ENCODE measurements at places on chromosomes 16 and 17.

DNA sequence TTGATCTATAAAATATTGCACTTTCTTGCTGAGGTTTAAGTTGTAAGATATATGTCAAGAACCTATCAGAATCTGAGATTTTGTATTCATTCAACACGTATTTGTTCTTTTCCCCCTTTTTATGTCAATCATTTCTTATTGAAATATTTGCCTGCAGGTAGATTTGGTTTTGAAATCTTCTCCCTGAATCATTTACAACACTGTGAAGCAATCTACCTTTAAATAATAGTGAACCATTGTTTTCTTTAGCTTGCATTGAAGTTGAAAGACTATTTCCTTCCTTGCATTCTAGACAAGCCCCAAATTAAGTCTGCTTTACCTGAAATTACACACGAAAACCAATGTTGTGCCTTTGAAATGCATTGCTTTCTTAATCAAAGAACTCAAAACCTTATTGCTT, 460.2 kb downstream of the KIF2B start:
- DNase-seq = no peak

GRCh38 chr17:39996800-39997199, 16.2 kb downstream of the PSMD3 start:
- DNase-seq = no peak

DNA sequence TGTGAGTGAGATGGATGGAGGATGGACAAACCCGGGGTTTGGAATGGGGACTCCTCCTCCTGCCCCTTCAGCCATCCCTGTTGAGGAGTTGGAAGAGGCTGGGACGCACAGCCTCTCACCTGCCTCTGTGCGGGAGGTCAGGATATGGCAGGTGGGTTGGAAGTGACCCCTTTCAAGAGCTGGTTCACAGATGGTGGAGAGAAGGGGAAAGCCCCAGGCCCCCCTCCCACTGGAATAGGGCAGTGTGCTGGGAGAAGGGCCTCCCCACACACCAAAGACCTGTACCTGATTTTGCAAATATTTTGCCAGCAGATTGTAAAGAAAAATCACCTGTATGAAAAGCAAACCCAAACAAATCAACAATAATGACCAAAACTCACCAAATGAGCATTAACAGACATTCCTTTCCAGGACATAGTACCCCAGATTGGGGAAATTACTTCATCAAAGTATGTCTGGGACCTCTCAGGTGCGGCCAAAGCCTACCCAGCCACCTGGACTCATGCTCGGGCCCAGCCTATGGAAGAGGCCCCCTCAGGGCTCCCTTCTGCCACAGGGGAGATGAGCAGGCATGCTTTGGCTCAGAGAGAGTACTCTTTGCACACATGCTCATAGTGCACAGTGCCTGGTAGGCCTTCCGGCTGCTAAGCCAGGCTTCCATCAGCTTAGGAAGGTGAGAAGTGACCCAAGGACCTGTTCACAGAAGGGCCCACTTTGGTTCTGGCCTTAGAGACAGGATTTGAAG, 7.8 kb downstream of the SLC47A2 start:
- no peak for DNase-seq

GRCh38 chr16:71347146-71347545, 11.4 kb upstream of the CALB2 start:
- DNase-seq = no peak

- DNase-seq = no peak
These were observed 19.9 kb downstream of the CRAMP1 start for GRCh38 chr16:1631931-1632637.

DNA sequence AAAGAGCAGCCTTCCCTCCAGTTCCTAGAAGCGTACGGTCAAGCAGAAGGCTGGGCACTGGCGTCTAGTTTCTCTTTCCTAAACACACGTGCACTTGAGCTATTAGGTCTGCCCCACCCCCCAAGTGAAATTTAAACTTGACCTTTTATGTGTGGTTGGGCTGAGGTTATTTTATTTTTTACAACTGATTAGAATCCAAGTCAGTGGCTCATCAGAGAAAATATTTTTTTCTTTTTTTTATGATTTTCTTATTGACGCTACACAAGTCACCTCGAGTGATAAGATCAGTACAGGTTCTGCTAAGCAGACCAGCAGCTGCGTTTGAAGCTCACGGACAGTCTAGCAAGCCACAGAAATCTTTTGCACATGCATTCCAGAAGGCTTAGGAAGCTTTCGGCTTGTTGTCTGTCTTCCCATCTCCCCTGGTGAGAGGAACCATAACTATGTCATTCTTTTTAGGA, 95.1 kb downstream of the ZFHX3 start:
- no peak for DNase-seq

DNA sequence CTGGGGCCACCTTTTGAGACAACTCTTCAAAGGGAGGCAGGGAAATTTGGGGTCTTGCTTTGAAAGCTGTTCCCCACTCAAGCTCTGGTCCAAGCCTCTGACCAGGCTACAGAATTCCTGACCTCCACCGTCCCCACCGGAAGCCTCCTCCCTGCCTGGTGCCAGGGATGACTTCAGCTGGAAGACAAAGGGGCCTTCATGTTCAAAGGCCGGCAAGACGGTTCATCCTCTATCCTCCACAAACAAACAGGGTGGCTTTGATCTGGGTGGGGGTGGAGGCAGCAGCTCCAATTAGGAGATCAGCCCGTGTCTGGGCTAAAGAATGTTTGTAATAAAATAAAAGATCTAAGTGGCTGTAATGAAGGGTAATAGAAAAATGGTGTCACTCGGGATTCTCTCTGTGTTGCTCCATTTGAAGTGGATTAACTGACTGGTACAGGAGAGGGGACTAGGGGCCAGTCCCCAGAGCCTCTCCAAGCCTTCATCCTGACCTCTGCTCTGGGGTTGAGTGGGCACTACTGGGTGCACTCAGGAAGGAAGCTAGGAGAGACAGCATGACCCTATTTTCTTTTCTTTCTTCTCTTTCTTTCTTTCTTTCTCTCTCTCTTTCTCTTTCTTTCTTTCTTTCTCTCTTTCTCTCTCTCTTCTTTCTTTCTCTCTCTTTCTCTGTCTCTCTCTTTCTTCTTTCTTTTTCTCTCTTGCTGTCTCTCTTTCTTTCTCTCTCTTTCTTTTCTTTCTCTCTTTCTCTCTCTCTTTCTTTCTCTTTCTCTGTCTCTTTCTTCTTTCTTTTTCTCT, 27.5 kb upstream of the NKD1 start:
- no peak for DNase-seq

GRCh38 chr16:67311607-67312488, 14.7 kb downstream of the KCTD19 start:
- DNase-seq = peak; percentile 62

GRCh38 chr17:29844339-29845048, 85.5 kb downstream of the SSH2 start:
- DNase-seq = no peak

GRCh38 chr17:8155231-8155995, 3.2 kb upstream of the PER1 start:
- DNase-seq = no peak

DNA sequence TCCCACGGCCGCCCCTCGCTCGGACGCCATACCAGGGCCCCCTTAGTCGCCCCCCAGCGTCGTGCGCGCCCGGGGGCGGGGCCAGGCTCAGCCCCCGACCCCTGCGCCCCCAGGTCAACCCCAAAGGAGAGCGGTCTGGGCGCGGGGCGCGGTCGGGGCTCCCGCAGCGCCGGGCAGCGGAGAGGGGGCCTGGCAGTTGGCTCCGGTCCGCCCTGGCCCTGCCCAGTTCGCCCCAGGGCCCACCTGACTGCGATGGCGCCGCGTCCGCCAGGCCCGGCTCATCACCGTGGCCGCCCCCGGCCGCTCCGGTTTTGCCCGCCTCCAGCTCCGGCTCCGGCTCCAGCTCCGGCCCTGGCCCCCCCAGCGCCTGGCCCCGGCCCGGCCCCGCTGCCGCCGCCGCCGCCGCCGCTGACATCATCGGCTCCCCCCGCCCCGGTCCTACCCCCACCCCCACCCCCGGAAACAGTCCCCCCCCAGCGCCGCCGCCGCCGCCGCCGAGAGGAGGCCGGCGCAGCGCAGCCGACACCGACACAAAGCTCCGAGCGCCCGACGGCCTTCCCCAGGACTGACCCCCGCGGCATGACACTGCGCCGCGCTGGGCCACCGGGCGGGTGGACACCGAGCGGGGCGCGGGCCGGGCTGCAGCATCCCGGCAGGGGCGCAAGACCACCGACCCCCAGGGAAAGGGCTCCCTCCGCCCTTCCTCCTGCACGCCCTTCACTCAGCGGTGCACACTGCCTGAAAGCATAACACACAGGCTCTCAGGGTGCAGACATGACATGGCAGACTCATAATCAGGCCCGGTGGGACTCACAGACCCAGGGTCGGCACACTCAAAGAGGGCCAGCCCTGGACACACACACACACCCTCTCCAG, at the start of gene ZBTB4:
Gene ZBTB4, minus strand, starts transcription at position 419 of the 876 bp plus-strand sequence. CDS start 12,830 bp downstream, outside the sequence.
- peak; percentile 65 for DNase-seq
